Adrenal gland (tissue), 19 donors: ENCODE measurements at places on chromosomes 16 and 17.

DNA sequence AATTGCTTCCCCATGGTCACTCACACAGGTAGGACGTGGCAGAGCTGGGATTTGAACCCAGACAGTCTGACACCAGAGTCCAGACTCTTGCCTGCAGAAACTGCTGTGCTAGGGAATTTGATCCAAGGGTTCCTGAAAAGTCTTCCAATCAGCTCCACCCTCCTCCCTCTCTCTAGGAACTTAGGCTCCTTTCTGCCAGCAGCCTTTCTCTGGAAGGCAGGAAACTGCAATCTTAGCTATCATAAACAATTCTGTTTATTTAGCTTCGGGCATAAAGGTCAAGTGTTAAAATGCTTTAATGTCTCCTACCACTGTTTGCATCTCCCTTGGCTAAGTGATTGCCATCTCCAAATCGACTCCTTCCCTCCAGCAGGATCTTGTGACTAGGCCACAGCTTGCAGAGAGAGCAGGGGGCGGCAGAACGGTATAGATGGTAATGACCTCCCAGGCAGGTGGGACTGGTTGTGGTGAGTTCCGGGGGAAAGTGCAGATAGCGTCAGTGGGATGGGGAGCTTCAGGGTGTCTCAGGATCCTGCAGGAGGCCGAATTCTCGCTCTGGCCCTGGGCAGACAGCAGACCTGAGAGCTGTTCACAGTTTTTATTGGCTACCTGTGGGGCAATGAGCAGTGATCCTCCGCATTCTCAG is 882.4 kb upstream of the EEF2KMT start:
- no peaks in the 10 kb centered on the region for H3K4me1 ChIP-seq
- H3K27me3 ChIP-seq = no peaks in the 10 kb centered on the region
- no peak overlapping the region for H3K27ac ChIP-seq
- no peak overlapping the region for H3K4me3 ChIP-seq
- no peak for DNase-seq

DNA sequence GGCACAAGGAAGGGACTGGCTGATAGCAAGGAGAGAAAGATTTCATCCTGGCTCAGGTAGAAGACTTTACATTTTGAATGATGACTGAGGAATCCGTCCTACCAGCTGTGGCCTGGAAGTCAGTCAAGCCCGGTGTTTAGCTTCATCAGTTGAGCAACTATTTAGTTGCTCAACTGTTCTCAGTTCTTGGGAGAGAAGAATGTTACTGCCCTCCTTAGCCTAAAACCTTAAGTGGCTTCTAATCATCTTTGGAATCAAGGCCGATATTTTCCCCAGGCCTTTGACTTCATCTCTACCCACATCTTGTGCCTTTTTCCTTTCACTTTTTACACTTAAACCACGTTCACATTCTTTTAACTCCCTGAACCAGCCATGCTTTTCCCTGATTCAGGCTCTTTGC is 17.3 kb upstream of the RBL2 start:
- no peak overlapping the region for H3K4me3 ChIP-seq
- no peak for DNase-seq
- no peaks in the 10 kb centered on the region for H3K4me1 ChIP-seq
- no peak overlapping the region for H3K27ac ChIP-seq
- H3K36me3 ChIP-seq = no peaks in the 10 kb centered on the region

- no peak overlapping the region for H3K27ac ChIP-seq
- no peaks in the 10 kb centered on the region for H3K36me3 ChIP-seq
- DNase-seq = no peak
Observed at GRCh38 chr16:591231-591630, 1.4 kb downstream of the RAB40C start.

DNA sequence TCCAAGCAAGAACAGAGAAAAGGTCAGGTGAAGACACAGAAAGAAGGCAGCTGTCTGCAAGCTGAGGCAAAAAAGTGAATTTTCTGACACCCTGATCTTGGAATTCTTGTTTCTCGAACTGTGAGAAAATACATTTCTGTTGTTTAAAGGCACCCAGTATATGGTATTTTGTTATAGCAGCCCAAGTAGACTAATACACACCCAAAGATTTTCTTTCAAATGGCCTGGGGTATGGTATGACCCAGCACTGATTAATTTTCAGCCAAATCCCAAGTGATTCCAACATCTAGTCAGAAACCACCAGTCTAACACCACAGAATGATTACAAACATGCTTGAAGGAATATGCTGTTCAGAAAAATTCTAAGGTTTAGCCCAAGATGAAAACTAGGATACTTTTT is 36.8 kb downstream of the TRIM37 start:
- no peak overlapping the region for H3K27ac ChIP-seq
- no peak overlapping the region for H3K4me3 ChIP-seq
- no peaks in the 10 kb centered on the region for H3K36me3 ChIP-seq
- H3K27me3 ChIP-seq = no peaks in the 10 kb centered on the region
- no peaks in the 10 kb centered on the region for H3K4me1 ChIP-seq

DNA sequence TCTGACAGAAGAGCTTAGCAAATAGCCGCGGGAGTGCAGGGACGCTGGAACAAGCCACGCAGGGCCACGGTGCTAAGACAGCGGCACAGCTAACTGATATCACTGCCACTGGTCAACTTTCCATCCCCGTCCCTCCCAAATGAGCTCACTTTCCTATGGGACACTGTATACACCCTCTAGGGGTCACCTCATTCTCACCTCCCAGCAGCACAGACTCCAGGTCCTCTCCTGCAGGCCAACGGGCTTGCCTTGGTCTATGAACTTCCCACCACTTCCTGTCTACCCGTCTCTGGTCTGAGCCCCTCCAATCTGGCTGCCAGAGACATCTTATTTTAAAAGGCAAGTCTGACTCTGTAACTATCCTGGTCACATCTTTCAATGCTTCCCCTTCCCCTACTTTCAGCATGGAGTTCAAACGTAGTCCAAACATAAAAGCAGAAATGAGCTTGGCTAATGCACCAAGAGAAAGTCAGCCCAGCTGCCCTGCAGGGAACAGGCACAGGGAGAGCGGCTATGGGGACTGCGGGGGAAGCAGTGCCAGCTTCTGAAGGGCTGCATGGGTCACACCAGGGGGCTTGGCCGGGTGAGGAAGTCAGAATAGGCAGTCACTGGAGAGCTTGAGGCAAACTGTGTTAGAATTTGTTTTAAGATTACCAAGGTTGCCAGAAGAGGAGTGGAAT is 26.3 kb upstream of the SLC38A8 start:
- H3K4me1 ChIP-seq = no peaks in the 10 kb centered on the region
- no peak for DNase-seq
- no peak overlapping the region for H3K4me3 ChIP-seq
- H3K27ac ChIP-seq = no peak overlapping the region

DNA sequence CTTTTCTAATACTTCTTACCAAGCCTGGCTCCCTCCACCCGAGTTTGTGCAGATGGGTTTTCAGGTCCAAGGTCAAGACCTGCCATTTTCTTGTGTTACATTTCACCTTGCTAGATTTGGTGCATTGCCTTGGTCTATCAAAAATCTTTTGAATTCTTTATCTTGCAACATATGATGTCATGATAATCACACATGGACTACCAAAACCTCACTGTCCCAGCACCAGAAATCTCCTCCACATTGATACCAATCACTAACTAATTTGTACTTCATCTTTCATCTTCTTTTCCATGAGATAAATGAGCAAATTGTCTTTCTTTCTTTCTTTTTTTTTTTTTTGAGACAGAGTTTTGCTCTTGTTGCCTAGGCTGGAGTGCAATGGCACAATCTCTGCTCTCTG is 33.0 kb upstream of the ZFHX3 start:
- no peaks in the 10 kb centered on the region for H3K4me1 ChIP-seq
- H3K27ac ChIP-seq = no peak overlapping the region
- DNase-seq = no peak
- H3K36me3 ChIP-seq = no peaks in the 10 kb centered on the region
- H3K27me3 ChIP-seq = no peaks in the 10 kb centered on the region

- H3K27ac ChIP-seq = peak overlapping the region; percentile 74
- peak; percentile 82 for DNase-seq
- H3K36me3 ChIP-seq = no peaks in the 10 kb centered on the region
- peaks cover 4% of the 10 kb centered on the region for H3K4me1 ChIP-seq
- no peak overlapping the region for H3K4me3 ChIP-seq
Observed at GRCh38 chr17:29240968-29241963, 5.4 kb upstream of the CRYBA1 start.

GRCh38 chr16:67514382-67514828 is 14.2 kb upstream of the RIPOR1 start:
- H3K4me3 ChIP-seq = no peak overlapping the region
- peak; percentile 94 for DNase-seq
- H3K27me3 ChIP-seq = no peaks in the 10 kb centered on the region
- H3K4me1 ChIP-seq = no peaks in the 10 kb centered on the region

DNA sequence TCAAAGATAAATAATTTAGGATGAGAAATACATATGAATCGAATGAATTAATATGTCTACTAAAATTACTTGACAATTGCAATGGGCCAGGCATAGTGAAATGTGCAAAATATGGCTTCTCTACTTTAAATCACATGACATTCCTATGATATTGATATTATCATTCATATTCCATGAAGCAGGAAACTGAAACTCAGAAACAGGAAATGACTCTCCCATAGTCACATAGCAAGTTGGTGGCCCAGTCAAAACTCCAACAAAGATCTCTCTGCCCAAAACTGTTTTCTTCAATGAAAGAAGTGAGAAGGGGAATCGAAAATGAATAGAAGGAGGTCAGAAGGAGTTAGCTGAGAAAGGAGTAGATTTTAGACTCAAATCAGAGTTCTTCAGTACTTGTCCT is 272.2 kb downstream of the CDH8 start:
- no peaks in the 10 kb centered on the region for H3K4me1 ChIP-seq
- no peaks in the 10 kb centered on the region for H3K36me3 ChIP-seq
- no peak overlapping the region for H3K4me3 ChIP-seq
- H3K27me3 ChIP-seq = no peaks in the 10 kb centered on the region
- DNase-seq = no peak

- H3K27ac ChIP-seq = no peak overlapping the region
- no peaks in the 10 kb centered on the region for H3K36me3 ChIP-seq
- H3K4me1 ChIP-seq = no peaks in the 10 kb centered on the region
- DNase-seq = no peak
- H3K4me3 ChIP-seq = no peak overlapping the region
- no peaks in the 10 kb centered on the region for H3K27me3 ChIP-seq
Observed at GRCh38 chr17:10843811-10844210, 5.9 kb upstream of the PIRT start.

DNA sequence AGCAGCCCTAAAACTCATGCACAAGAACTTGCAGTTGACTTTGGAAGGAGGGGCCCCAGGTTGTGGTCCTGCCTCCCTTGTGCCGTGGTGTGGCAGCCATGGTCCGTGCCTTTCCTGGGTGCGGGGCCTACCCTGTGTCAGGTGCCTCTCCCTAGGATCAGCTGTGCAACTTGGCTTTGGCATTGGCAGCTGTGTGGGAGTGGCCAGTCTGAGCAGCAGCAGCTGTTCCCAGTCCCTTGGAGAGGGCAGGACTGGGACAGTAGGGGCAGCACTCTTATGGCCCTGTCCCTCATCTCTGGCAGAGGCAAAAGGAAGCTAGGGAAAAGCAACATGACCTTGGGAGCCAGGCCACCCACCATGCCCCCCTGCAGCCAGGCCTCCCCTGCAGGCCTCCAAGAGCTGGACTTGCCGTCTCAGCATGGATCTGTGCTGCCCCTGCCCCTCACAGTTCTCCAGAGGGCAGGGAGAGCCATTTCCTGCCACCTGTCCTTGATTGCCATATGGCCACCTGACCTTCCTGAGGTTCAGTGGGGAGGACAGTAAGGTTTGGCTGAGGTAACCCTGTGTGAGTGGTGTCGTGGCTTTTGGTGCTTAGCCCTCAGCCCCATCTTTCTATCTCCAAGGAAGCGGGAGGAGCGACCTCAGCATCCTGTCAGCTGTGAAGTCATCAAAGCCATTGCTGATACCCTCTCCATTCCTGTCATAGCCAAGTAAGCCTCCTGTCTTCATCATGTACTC is 15.5 kb upstream of the NFATC3 start:
- no peaks in the 10 kb centered on the region for H3K27me3 ChIP-seq
- H3K27ac ChIP-seq = no peak overlapping the region
- H3K4me1 ChIP-seq = peaks cover 46% of the 10 kb centered on the region
- H3K4me3 ChIP-seq = no peak overlapping the region

DNA sequence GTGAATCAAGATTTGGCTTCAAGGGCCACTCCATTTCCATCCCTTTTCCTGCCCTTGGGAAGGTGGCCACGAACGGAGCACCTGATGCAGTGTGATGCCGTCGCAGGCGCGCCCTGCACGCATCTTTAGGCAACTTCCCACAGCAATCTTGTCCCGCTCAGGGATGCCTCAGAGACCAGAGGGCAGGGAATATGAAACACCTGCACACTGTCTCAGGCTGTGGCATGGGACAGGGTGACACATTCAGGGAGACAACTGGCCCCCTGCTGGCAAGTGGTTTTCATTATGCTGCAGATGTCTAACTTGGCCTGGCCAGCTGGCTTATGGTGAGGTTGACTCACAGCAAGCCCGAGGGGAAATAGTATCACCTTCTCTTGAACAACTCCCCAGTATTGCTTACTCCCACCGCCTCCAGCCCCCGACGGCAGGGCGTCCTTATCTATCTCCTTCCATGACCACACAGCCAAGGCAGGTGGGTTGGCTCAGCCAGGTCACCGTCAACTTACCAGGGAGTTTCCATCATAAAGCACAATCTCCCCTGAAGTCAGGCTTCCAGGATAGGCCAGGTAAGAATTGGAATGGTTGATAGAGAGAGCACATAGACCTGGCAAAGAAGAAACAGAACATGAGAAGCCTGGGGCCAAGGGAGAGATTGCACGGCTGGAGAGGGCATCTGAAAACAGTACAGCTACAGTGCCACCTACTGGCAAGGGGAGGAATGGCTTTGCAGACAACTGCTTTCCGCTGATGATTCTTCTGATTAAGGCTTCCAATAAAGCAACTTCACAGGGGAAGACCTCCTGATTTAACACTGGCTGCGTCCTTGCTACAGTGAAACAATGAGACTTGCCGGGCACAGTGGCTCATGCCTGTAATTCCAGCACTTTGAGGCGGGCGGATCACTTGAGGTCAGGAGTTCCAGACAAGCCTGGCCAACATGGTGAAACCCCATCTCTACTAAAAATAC is 21.1 kb downstream of the WIPI1 start:
- H3K27me3 ChIP-seq = no peaks in the 10 kb centered on the region
- DNase-seq = peak; percentile 83
- H3K4me3 ChIP-seq = no peak overlapping the region
- no peak overlapping the region for H3K27ac ChIP-seq
- peaks cover 12% of the 10 kb centered on the region for H3K4me1 ChIP-seq

GRCh38 chr17:49565948-49566491 is 9.7 kb upstream of the NXPH3 start:
- H3K27me3 ChIP-seq = peaks cover 6% of the 10 kb centered on the region
- H3K27ac ChIP-seq = peak overlapping the region; percentile 83
- no peaks in the 10 kb centered on the region for H3K36me3 ChIP-seq
- peaks cover 21% of the 10 kb centered on the region for H3K4me1 ChIP-seq
- no peak overlapping the region for H3K4me3 ChIP-seq
- DNase-seq = peak; percentile 55

DNA sequence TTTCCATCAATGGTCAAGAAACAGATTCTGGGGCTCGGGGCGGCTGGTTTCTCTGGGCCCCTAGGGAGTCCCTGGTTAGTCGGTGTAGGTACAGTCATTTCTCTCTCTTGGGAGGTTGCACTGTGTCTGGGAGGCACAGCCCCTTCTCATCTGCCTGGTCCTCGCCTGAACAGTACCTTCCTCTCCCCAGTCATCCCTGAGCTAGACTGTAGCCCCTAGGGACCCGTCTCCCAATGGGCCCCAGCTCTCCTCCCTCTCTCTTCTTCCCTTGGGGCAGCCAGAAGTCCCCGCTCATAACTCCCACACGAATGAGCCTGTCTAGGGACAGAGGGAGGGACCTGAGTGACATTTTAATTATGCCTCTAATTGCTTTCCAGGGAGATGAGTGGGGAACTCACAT is 20.2 kb upstream of the CPSF4L start:
- DNase-seq = no peak
- H3K27me3 ChIP-seq = no peaks in the 10 kb centered on the region
- peaks cover 69% of the 10 kb centered on the region for H3K4me1 ChIP-seq
- H3K27ac ChIP-seq = no peak overlapping the region
